ENCODE measurements at places on chromosomes 11 and 22.

DNA sequence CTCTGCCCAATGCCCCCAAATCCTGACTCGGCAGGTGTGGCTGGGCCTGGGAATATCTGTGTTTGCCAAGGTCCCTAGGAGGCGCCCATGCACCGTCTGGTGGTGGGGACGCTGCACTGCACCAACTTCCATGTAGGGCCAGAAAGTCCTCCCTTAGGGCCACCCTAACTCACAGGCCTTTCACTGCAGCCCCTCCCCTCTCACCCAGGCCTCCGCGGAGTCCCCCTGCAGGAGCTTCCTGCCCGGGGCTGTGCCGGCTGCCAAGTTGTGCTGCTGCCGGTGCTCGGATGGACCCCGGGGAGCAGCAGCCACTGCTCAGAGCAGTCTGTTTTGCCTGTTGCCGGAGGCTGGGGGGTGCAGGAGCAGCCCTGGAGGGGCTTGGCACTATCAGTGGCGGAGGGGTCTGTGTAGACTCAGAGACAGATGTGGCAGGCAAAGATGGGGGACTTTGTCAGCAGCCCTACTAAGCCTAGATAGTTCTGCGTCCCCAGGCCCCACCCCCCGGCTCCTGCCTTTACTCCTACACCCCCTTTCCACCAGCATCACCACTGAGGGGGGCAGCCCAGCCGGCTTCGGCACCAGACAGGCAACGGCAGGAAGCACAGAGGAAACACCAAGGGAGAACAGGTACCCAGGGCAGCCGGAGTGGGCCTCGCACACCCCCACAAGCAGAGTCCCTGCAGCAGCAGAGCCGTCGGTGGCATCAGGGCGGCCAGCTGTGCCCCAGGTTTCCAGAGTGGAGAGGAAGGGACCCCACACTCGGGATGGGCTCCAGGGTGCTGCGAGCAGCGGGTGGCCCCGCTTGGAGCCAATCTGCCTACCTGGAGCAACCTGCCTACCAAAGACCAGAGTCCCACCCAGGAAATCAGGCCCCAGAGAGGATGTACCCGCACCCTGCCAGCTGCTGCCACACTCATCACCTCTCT, 124.3 kb downstream of the TRIM29 start:
- peak; percentile 90 for ATAC-seq

- no peak for ATAC-seq
Observed at GRCh38 chr11:76684516-76684915, 14.0 kb upstream of the LRRC32 start.

DNA sequence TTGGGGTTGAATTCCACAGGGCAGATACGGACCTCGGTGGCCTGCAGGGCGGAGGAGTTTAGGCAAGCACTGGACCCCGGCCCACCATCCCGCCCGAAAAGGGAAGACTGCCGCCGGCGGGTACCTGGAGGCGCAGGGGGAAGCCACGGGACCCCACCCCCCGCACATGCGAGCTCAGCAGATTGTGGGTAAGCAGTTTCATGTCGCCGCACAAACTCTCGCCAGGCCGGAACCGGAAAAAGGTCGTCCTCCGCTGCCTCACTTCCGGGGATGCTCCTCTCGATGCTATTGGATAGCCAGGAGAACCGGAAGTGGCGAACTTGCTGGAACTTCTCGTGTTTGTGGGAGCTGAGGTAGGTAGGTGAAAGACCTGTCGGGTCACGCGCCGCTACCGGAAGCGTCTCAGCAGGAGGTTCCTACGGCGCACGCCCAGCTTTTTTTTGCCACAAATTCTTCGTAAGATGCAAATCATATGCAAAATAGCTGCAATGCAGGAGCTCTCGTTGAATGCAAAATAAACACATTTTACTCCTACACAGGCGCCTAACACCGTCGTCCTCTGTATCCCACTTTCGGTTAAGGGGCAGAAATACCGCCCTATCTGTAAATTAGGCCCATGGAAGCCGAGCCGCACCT, at the start of gene TRMT112:
TSS of gene TRMT112 (minus strand) at position 235 of the 636 bp plus-strand sequence. CDS start at position 202, 33 bp downstream.
- peak; percentile 89 for ATAC-seq

GRCh38 chr11:124483422-124483821, 37.9 kb upstream of the OR8B8 start:
- ATAC-seq, result no peak

DNA sequence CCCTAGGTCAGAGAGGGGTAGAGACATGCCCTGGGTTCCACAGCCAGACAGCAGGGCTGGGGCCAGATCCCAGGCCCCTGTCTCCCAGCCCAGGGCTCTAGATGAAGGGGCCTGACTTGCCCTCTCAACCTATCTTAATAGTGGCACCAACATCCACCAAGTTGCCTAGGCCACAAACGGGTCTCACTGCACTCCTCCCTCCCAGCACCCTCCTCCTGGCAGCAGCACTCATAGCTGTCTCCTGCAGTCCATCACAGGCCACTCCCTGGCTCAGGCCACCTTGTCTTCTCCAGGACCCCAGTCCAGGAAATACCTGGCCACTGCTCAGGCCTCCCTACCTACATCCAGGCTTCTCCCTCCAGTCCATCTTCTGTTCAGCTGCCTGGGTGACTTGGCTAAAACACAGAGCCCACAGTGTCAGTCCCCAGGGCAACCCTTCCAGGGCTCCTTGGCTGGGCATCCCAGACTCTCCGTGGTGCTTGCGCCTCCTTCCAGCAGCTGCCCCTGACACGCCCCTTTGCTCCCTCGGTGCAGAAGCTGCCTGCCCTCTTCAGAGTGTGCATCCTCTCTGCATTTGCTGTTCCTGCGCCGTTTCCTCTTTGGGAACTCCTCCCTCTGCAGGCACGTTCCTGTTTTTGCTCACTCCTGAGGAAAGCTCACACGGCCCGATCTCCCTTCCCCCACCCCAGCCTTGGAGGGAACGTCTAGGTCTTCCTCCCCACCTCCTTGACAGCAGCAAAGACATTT, 40.5 kb downstream of the LRRC32 start:
- ATAC-seq, result no peak

Data from SK-N-SH treated with all-trans-retinoic acid at 6 μM for 48 hours (cell line).